ENCODE measurements at places on chromosomes 11 and 22.

- DNase-seq = no peak
Measured at GRCh38 chr11:60996381-60997138, 25.1 kb downstream of the CD6 start.

- no peak for DNase-seq
Measured at GRCh38 chr11:986952-987305, 49.6 kb downstream of the MUC6 start.

DNA sequence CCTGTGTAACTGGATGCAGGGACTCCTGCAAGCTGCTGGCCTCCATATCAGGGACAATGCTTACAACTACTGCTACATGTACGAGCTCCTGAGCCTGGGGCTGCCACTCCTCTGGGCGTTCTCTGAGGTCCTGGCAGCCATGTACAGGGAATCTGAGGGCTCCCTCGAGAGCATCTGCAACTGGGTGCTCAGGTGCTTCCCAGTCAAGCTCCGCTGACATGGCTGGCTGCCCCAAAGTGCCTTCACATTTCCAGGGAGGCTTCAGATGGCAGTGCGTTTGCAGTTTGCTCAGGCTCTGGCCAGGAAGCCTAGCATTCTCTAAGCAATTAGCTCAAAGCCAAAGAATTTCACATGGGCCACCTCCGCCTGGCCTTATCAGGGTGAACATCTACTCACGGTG lies 117.4 kb upstream of the PARVA start:
- DNase-seq = no peak

DNA sequence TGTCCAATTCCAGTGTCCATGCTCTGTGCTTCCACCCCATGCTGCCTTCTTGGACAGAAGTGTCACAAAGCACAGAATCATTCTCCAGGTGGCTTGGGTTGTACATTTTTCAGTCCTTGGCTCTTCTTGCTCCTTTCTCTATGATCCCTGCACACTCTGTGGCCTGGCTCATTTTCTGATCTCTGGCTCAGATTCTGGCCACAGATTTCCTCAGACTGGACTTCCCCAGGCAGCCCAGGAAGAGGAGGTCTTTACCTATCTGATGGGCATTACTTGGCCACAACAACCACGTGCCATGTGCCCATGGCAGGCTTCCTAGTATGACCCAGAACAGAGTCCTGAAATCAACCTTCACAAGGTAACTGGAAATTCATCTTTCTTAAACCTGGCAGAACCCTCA lies 27.2 kb downstream of the SYTL2 start:
- DNase-seq = no peak

All from pulmonary artery endothelial cell (primary cell).